Bronchial smooth muscle cell (primary cell): ENCODE measurements at places on chromosomes 5 and 9. TPM values are rescaled to one million over a fixed set of nuclear protein-coding genes. Genes with fewer than 3 reads are reported as not detected.

Gene LCP2
- total RNA-seq, result not detected in 2 replicates

Gene FST
- total RNA-seq, result 29.1 and 66.0 TPM in 2 replicates

Gene LIFR
- 17.2 and 19.5 TPM in 2 replicates for total RNA-seq

Gene ENTREP1
- total RNA-seq, result under 0.01 TPM in 1 of 2 replicates, not detected in the other

Gene IL3
- not detected in 2 replicates for total RNA-seq

Gene ADAMTS16
- 0.16 TPM in 1 of 2 replicates, not detected in the other for total RNA-seq

Gene PTPRD
- total RNA-seq, result 1.7 and 13.1 TPM in 2 replicates

Gene PGM5
- total RNA-seq, result 49.6 and 121 TPM in 2 replicates
